Activated CD8-positive, alpha-beta memory T cell treated with anti-CD3 and anti-CD28 coated beads, Interleukin-2, amount 50 U/mL, for 4 hours (primary cell): ENCODE measurements at places on chromosomes 1 and 21.

DNA sequence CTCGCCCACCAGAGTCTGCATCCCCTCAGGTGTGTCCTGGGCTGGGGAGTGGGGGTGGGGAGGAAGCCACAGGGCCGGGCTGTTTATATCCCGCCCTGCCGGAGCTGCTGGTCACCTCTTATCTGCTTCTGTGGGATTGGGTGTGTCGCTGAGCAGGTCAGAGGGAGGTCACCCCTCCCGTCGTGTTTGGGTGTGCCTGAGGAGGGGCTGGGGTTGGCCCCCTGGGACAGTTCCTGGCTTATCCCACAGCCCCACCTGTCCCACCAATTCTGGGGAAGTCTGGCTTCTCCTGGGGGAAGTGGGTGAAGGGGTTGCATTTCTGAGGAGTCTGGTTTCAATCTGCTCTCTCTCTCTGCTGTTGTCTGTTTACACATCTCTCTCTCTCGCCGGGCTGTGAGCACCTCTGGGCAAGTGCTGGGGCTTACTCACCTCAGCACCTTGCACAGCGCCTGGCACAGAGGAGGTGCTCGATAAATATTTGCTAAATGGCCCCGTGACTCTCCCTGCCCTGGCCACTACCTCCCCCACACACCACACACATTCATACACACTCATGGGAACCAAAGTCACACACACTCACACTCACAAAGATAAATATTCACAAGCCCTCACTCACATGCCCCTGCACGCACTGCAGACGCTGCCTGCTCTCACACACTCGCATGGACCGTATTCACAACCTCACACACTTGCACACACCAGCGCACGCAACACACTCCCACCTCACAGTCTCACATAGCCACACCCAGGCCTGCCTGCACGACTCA, 8.3 kb downstream of the ELF3 start:
- DNase-seq, result no peak

DNA sequence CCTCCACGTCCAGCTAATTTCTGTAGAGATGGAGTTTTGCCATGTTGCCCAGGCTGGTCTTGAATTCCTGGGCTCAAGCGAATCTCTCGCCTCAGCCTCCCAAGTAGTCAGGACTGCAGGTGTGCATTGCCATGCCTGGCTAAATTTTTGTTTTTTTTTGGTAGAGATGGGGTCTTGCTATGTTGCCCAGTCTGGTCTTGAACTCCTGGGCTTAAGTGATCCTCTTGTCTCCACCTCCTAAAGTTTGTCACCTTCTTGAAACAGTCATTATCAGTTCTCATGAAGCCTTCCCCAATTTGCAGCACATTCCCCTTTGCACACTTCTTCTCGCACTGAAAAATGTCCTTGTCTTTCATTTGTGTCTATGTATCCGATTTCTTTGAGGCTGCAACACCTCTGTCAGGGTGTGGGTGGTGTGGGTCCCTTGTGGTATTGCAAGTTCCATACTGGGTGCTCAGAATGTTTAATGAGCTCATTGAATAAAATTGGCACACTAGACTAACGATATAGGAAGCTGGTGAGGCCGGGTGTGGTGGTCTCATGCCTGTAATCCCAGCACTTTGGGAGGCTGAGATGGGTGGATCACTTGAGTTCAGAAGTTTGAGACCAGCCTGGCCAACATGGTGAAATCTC, 2.9 kb upstream of the CORT start:
- DNase-seq, result no peak

- DNase-seq, result no peak
Measured at GRCh38 chr1:205250699-205251098, 23.0 kb downstream of the TMCC2 start.

DNA sequence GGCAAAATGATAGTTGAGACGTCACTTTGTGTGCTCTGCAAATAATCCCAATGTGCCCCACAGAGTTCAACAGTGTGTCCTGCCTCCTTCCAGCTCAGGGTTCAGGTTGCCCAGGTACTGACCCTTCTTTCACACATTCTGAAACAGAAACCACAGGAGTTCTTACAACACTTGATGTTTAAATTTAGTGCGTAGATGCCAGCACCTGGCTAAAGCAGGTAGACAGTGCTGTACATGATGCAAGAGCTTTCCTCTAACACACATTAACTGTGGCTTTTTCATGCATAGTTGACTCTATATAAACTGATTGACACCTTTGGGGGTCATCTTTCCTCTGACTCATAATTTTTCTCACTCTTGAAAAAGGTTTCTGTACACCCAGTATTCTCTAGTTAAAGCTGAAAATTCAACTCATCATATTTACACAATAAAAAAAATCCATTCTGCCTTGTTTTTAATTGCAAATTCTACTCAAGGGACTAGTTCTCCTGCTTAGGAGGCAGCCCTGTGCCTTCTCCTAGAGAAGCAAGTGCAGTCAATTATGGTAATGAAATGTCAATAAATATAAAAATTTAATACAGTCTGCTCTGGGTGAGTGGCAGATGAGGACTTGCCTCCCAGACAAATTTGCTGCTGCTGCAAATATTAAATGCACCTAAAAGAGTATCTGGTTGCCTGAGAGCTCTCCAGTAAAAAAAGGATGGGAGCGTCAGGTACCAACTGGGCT, 91.4 kb downstream of the NR5A2 start:
- DNase-seq, result no peak

DNA sequence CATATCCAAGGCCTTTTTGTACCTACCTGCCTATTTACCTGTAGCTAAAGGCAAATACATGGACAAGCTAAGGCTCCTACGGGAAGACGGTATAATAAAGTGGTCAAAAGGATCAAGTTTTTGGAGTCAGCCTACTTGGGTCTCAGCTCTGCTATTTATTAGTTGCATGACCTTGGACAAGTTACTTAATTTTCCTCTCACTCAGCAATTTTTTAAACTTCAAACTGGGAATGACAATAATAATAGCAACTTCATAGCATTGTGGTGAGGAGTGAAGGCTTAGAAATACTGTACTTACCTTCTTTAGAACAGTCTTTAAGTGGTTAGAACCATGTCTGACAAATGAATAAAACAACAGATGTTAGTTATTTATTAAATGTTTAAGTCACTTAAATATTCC, 60.2 kb upstream of the SLC35F3 start:
- no peak for DNase-seq

DNA sequence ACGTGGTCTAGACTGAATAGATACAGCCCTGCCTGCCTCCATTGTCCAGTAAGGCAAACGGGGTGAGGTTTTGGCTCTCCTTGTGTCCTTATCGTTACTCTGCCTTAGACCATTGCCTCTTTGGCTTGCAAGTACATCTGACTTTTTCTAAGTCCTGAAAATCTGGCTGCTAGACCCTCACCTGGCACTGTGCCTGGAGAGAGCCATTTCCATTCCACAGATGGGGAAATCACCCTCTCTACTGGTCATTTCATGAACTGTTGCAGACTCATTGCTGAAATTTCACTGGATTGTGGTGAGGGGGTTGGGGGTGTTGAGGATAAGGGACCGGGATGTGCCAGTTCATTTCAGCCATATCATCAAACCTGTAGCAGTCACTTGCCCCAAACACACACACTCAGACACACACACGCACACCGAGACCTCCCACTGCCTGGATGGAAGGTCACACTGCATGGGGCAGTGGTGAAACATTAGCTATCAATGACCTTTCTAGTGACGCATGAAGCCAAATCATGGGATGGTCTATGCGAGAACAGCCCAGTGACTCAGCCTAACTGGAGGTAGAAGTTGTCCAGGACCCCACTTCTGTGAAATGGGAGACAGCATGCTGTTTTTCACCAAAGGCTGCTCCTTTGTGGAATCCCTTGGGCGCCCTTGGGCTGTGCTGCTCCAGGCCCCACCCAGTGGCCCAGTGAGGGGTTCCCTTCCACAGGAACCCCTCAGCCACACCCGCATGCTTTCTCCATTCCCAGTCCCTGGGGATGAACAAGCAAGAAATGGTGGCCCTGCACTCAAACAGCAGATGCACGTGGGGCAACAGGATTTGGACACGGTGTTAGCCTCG, 34.9 kb upstream of the VASH2 start:
- no peak for DNase-seq

GRCh38 chr1:230248889-230249270, 177.3 kb downstream of the PGBD5 start:
- no peak for DNase-seq

DNA sequence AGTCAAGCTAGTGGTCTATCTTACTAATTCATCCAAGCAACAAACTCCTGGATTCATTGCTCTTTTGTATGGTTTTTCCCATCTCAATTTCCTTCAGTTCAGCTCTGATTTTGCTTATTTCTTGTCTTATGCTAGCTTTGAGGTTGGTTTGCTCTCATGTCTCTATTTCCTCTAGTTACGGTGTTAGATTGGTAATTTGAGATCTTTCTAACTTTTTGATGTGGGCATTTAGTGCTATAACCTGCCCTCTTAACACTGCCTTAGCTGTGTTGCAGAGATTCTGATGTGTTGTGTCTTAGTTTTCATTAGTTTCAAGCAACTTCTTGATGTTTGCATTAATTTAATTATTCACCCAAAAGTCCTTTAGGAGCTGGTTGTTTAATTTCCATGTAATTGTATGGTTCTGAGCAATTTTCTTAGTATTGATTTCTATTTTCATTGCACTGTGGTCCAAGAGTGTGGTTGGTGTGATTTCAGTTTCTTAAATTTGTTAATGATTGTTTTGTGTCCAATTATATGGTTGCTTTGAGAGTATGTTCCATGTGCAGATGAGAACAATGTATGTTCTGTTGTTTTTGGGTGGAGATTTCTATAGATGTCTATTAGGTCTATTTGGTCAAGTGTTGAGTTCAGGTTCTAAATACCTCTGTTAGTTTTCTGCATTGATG, 154.6 kb downstream of the PLPPR5 start:
- DNase-seq, result no peak

- no peak for DNase-seq
Measured at GRCh38 chr1:42861014-42861399, 14.6 kb downstream of the ZNF691 start.

DNA sequence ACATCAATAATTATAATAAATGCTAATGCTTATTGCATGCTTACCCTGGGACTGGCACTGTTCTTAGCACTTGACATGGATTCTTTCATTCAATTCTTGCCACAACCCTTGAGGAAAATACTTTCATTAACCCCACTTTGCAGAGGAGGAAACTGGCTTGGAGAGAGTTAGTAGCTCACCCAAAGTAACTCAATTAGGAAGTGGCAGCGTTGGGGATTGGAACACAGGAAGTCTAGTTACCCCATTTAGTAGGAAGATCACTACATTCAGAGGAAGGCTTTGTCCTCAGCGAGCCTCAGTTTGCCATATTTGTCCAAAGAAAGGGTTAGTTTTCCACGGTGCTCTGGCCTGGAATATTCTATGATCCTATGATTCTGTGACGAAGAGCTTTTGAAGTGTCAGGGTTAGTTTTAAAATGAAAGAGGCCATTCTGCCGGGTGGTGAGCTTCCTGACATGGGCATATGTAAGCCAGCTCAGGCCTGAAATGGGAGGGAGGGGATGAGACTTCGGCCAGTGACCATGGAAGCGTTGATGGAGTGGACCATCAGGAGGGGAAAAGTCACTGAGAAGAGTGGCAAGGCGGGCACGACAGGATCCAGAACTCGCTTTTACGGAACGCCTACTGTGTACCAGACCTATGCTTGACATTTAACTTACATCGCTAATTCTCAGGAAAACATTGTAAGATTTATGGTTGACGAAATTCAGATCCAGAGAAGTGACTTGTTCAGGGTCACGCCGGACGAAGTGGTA, 28.2 kb upstream of the EPB41 start:
- DNase-seq, result no peak

DNA sequence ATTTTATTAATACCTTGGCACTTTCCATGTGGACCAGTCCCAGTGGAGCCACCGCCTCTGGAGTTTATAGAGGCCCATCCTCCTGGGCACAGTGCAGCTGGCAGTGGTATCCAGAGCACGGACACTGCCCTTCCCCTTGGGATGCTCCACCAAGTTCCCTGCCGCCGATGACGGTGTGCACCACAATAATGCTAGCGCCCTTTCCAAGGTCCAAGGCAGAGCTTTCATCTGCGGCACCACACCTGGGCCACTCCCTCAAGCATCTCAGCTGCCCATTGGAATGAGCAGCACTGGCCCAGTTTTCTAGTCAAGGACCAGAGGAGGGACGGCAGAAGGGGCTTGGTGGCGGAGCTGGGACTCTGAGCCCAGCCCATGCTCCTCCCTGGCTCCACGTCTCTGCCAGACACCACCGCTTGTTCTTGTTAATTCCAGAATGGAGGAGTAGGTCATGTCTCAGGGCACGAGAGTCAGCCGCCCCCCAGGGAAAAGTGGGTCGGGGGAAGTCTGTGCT, 24.5 kb downstream of the SIM2 start:
- DNase-seq, result no peak

- DNase-seq, result no peak
Measured at GRCh38 chr1:10793129-10793651, 3.3 kb downstream of the CASZ1 start.

- no peak for DNase-seq
Measured at GRCh38 chr1:221806236-221806635, 64.3 kb upstream of the DUSP10 start.

DNA sequence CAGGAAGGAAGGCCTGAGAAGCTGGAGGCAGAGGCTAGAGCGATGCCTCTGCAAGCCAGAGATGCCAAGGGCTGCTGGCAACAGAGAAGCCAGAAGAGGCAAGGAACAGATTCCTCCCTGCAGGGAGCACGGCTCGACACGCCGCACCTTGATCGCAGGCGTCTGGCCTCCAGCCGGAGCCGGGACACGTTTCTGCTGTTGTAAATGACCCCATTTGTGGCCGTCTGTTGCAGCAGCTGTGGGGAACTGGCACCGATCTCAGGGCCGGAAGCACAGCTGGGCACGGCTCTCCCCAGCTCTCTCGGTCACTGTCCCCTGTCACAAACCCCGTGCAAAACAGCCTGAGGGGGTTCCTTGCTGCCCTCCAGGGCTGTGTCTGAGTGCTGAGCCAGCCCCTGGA, 59.6 kb downstream of the SIK1 start:
- no peak for DNase-seq

DNA sequence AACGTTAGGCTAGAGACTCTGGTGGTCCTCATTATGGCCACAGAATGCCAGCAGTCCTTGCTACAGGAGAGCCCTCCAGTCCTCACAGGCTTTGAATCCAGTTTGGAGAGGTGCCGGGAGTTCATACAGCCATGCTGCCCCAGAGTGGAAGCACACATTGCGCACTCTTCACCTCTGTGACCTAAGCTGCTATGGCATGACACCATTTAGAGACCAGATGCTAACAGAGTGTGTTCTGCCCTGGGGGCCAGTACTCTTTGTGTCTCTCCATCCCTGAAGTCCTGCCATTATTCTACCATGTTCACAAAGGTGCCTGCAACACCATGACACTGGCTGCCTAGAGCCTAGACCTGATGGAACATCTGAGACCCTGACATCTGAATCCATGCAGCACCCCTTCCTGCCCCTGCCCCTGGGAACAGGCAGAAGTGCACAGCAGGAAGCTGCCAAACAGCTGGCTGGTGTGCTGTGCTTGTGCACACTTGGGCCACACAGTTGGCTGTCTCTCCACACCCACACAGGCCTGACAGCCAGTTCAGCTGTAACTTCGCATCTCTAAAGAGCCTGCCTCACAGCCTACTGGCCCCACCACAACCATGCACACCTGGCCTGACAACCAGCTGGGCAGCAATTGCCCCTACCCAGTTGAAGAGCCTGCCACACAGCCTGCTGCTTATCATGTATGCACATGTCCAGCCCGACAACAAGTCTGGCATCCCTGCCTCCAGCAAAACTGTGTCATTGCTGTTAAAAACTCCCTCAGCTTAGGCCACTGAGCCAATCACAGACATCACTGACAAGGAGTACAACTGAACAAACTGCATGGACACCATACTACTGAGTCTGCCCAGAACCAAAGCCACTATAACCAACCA, 49.1 kb downstream of the MCOLN2 start:
- no peak for DNase-seq
